ENCODE measurements at places on chromosomes 6 and 20.

- no peak for DNase-seq
Measured at GRCh38 chr20:2042400-2042799, 48.5 kb upstream of the PDYN start.

DNA sequence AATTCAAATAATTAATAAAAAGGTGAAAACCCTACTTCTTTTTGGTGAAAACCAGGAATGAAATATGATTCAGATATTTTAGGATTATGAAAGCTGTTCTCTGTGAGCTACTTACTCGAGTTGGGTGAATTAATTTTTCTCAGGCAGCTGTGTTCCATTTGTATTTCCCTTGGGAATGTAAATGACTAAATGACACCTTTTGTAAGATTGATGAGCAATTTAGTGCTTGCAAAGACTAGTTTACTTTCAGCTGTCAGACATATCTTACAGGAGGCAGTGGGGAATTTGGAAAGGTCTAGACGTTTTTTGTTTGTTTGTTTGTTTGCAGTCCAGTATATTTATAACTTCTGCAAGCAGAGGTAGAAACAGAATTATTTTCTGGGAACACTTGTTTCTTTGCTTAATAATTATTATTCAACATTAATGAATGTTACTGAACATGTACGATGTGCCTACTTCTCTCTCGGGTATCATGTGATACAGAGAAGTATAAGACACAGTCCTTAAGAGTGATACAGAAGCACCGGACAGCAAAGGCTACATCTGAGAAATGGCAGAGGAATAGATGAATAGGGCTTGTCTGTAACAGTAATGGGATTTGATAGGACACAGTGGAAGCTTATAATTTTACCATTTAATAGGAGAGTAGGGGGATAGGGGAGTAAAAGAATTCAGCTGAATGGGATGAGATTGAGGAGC lies 91.3 kb downstream of the AKAP7 start:
- DNase-seq: no peak

- DNase-seq: no peak
Measured at GRCh38 chr6:77650098-77650663, 2.7 kb upstream of the MEI4 start.

- DNase-seq: no peak
Measured at GRCh38 chr20:32611286-32611685, 26.2 kb upstream of the NOL4L start.

DNA sequence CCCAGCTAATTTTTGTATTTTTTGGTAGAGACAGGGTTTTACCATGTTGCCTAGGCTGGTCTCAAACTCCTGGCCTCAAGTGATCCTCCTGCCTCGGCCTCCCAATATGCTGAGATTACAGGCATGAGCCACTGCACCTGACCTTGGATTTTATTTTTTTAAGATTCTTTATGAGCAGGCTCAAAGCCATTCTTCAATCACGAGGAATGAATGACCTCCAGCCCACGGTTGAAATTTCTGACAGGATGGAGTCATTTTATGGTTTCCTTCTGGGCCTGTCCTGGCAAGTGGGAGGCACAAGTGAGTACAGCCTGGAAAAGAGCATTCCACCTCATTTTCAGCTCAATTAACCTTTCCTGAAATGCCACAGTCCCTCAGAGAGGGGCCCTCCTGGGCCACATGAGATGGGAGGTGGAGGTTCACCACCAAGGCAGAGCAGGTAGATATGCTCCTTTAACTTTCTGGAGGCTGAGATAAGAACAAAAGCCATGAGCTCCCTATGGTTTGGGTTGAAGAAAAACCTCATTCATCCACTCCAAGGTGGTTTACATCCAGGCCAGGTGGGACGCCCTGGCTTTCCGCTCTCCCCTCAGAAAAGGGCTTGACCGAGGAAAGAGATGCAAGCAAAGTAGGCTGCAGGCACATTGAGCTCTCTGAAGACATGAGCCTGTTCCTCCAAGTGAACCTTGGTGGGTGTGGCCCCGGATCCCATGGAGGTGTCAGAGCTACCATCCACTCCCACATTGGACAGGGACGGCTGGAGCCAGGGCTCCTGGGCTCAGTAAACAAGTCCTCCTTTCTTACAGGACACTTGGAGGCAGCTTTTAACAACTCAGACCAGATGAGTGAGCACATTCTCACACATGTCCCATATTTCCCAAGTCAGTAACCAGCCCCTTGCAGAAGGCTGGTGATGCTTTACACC lies 208.5 kb upstream of the SSTR4 start:
- DNase-seq: no peak

- DNase-seq: no peak
Measured at GRCh38 chr6:153484056-153484455, 353.0 kb upstream of the RGS17 start.

- DNase-seq: no peak
Measured at GRCh38 chr6:102309700-102310099, 916.2 kb downstream of the GRIK2 start.

- no peak for DNase-seq
Measured at GRCh38 chr20:62830251-62830650, 13.4 kb downstream of the COL9A3 start.

DNA sequence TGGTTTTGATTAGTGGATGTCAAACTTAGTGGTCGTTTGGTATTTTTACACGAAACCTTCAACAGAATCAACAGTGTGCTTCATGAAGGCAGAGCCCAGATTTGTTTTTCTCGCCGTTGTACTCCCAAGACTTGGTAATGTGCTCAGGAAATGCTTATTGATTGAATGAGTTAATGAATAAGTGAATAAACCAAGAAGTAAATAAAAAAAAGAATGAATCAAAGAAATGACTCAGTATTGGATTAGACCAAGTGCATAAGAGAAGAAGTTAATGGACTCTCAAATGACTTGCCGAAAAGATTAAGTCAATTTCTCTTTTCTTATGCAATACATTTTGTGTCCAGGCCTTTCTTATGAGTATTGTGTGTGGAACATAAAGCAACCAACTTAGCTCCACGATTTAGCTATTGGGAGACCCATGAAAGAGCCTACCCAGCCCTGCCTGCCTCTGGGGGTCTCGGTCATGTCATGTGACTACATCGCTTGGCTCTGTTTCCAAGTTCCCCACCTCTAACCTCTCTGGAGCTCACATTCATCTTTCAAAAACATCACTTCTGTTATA lies 10.6 kb upstream of the FUCA2 start:
- no peak for DNase-seq

DNA sequence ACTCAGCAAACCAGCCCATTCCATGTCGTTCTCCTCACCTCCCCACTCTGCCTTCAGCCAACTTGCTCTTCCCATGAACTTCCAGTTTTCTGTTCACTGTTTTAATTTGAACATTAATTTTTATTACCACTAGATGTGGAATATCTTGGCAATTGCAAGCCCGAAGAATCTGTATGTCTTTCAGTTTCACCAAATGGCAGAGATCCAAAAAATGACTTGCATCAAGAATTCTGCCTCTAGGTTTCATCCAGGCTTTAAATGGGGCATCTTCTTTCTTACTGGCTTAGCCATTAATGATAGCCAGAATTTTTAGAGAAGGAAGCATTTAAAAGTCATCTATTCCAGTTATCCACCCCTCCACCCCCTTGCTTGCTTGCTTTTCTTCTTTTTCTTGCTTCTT lies 39.0 kb downstream of the CAP2 start:
- no peak for DNase-seq

- no peak for DNase-seq
Measured at GRCh38 chr6:52598123-52598823, 21.4 kb upstream of the TRAM2 start.

- no peak for DNase-seq
Measured at GRCh38 chr20:37918035-37918434, 15.1 kb downstream of the VSTM2L start.

- DNase-seq: no peak
Measured at GRCh38 chr6:87655824-87656223, 46.2 kb downstream of the AKIRIN2 start.

GRCh38 chr6:14983599-14984518 lies 262.0 kb upstream of the JARID2 start:
- DNase-seq: peak; percentile 43

- DNase-seq: peak; percentile 56
Measured at GRCh38 chr6:41122373-41122772, 31.8 kb downstream of the TREML1 start.

DNA sequence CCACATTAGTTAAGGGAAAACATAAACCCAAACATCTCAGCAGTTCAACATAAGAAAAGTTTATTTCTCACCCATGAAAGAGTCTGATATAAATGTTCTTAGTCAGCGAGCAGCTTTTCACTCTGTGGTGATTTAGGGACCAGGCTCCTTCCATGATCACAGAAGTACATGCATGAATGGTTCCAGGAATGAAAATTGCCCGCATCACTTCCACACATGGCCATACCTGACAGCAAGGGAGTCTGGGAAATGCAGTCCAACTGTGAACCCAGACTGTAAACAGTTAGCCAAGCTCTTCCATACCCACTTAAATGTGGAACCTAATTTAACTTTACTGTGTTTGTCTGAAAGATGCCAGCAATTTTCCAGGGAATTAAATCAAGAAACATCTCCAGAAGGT lies 353.9 kb downstream of the HACE1 start:
- DNase-seq: no peak

DNA sequence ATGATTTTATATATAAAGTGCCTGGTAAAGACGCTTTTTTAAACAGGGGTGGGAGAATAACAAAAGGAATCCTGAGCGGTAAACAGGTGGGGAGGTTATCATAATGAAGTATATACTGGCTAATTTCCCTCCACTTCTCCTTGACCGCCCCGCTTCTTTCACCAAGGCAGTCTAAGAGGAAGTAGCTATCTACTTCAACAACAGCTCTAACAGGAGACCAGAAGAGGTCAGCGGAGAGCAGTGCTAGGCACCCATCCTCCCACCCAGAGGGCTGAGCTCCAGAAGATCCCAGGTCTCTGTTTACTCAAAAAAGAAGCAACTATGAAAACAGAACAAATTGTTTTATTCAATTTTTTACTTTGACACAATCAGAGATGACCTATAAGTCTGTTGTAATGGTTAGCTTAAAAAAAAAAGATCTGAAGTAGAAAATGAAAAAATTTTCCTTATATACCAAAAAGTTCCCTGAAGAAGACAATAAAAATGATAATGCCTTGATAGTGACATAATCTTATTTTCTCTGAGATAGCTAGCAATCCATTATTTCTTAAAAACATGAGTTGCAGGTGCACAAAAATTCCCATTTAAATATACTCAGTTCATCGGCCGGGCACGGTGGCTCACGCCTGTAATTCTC lies 141.1 kb downstream of the PDSS2 start:
- peak; percentile 16 for DNase-seq

GRCh38 chr6:33658982-33659689 lies 38.0 kb downstream of the ITPR3 start:
- no peak for DNase-seq

GRCh38 chr6:157757430-157758403 lies 65.3 kb upstream of the SNX9 start:
- DNase-seq: no peak

DNA sequence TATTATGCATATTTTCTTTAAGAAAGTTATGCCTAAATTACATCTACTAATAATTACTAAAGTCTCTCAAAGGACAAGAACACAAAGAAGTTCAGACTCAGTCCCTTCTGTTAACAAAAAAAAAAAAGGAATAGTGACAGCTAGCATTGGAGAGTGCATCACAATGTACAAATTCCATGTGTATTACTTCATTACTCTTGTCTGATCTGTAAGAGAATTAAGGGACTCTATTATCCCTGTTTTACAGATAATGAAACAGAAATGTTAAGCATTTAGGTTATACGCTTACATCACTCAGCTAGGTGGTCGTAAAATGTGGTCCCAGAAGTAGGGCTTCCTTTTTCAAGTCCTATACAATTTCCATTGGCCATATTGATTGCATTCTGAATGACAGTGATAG lies 17.2 kb upstream of the VNN1 start:
- no peak for DNase-seq

DNA sequence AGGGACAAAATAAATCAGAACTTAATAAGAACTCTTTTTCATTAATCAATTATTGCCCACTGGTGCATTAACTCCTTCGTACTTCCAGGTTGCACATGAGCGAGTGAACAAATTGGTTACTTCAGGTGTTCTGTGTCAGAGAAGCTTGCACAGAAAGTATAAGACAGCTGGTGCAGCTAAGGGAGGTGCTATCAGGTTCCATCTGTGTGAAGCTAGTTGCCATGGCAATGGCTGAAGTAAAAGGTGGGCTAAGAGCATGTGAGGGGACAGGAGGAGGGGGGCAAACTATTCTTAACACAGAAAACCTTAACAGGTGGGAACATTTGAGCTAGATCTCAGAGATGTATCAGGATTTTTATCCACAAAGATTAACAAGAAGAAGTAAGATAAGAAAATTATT lies 81.6 kb downstream of the MANEA start:
- DNase-seq: no peak

DNA sequence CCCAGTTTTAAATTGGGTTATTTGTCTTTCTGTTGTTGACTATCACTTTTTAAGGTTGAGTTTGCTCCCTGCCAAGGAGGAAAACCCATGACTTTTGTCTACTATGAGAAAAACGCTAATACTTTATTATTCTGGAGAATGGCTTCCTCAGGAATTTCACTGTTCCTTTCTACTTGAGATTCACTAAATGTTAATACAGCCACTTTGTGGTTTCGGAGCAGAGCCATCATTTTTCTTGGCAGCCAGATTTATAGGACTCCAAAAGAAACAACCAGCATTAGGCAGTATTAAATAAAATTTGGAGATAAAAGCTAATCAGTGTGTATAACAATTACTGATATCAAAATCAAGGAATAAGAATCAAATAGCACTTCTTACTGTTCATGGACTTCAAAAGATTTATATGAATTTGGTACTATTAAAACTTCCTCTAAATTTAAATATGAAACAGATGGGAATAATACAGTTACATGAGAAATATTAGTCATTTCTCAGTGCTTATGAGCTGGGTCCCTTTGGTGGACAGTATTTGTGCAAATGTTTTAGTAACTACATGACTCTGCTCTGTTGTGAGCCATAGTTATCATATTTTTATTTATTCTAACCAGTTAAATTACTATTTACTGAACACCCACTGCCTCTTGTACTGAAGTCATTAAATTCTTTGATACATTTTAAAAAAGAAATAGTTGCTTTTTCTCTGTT lies 64.1 kb upstream of the FBXO30 start:
- DNase-seq: no peak

DNA sequence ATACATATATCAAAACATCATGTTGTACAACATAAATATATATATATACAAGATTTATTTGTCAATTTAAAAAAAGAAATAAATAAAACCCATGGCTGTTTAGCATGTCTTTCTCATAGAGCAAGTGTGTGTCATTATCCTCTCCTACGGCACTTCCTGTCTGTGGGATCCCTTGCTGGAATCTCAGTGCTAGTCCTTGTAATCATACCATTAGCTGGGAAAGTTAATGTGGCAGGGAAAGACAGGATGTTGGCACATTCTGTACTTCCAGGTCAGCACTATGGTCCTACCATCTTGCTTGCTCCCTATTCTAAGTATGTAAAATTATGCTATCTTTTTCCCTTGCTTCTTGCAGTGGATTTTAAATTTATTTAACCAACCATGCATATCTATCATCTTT lies 9.5 kb upstream of the SLC17A3 start:
- no peak for DNase-seq
